ENCODE measurements at places on chromosomes 3 and 15.

- DNase-seq = no peak
Observed at GRCh38 chr15:75459581-75459980, 8.1 kb upstream of the SIN3A start.

DNA sequence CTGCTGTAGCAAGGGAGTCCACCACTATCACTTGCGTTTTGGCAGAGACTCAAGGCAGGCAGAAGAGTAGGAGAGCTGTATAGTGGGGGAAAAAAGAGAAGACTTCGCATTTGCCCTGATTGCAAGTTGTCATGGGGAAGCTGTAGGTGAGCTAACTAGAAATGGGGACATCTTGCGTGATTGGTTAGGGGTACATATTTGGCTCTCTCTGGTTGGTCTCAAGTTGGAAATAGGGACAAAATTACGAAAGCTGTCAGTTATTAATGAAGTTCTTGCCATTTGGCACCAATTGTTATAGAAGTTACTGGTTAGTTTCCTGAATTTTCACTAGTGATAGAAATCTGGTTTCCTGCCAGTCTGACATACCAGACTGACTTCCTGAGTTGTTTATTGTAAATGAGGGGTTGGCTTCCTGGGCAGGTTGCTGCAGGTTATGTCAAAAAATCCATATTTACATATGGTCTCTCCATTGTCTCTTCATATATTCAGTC, 8.2 kb upstream of the SENP7 start:
- DNase-seq = no peak

DNA sequence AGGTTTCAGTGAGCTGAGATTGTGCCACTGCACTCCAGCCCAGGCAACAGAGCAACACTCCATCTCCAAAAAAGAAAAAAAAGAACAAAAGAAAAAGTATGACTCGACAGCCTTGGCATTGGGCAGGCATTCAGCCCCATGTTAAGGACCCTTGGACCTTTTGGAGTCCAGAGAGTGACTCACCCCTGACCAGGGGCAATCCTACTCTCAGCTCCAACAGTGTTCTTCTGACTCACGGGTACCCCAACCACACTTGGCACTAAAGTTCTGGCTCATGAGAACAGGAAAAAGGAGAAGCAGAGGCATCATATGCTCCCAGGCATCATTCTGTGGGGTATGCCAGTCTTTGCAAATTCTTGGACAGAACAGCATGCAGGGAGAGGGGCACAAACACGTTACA, 252.4 kb upstream of the HES1 start:
- no peak for DNase-seq

DNA sequence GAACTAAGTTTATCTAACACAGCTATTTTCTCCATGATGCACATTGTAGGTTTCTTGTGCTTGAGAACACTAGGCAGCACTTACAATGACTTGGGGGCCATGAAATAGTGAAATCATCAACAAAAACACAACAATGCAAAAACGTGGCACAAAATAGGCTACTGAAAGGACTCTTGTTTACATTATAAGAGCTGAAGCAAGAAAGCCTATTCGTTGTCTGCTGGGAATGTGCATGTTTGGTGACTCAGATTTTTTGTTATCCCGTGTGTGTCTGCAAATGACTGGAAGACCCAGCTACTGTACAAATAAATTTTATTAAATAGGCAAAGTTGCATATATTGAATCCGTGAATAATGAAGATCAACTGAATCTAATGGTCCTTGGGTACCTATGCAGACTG, 85.0 kb downstream of the TCF12 start:
- DNase-seq = no peak

DNA sequence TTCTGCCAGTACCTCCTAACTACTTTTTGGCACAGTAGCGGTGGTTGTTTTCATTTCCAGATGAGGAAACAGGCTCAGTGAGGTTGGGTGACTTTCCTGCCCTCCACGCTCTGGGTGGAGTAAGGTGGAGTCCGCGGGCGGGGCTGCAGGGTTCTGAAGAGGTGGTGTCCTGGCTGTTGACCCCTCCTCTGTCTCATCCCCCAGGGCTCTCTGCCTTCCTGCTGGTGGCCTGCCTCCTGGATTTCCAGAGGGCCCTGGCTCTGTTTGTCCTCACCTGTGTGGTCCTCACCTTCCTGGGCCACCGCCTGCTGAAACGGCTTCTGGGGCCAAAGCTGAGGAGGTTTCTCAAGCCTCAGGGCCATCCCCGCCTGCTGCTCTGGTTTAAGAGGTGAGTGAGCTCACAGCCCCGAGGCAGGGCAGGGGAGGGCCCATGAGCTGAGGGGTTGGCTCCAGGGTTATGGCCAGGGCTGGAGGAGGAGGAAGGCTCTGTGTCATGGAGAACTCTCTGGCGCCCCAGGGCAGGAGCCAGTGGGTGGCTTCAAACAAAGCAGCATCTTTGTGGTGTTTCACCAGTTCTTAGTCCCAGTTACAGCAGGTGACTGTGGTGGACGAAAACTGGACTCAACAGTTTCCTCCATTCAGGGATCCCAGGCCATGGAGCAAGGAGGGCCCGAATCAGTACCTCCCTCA, 10.4 kb downstream of the SLC28A1 start:
- no peak for DNase-seq

DNA sequence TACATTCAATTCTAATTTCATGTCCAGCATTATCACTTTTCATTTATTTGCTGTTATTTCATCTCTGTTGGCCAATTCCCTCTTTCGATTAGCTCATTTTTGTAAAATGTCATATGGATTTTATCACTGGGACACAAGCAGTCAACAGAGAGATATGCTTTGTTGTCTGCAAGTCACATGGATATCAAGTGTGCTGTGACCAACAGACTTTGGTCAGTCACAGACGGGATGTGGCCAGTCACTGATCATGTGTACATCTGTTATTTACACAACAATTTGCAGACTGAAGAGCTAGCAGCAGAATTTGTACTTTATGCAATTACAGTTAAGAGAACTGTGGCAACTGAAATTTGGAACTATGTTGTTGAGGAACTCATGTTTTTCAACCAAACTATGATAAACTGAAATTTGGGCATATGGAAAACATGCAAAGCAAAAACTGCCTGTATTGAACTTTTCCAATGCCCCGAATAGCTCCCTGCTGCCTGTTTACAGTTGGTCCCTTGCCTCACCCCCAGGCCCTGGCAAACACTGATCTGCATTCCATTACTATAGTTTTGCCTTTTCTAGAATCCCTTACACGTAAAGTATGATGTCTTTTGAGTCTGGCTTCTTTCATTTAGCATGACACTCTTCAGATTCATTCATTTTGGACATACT, 104.4 kb downstream of the RPL22L1 start:
- DNase-seq = no peak

DNA sequence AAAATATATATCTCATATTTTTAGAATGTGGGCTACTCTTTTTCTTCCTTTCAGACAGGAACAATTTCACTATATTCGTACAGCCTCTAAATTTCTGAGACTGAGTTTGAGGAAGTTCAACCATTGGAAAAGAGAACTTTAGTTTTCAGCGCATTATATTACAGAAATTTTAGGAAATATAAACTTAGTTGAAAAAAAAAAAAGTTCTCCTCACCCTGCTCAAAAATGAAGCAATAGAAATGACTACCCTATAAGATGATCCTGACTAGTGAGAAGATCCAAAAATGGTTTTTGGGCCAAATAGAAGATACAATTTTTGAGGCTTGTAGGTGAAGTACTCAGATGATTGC, 139.6 kb downstream of the MCTP2 start:
- DNase-seq = no peak

GRCh38 chr15:87347806-87348515, 908.6 kb downstream of the NTRK3 start:
- no peak for DNase-seq

GRCh38 chr3:66998904-66999235, 763 bp downstream of the KBTBD8 start:
- DNase-seq = no peak

DNA sequence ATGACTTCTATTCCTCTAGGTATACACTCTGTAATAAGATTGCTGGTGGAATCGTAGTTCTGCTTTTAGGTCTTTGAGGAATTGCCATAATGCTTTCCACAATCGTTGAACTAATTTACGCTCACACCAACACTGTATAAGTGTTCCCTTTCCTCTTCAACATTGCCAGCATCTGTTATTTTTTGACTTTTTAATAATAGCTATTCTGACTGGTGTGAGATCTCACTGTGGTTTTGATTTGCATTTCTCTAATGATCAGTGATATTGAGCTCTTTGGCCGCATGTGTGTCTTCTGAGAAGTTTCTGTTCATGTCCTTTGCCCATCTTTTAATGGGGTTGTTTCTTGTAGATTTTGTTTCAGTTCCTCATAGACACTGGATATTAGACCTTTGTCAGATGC, 12.8 kb downstream of the NXPE3 start:
- no peak for DNase-seq

DNA sequence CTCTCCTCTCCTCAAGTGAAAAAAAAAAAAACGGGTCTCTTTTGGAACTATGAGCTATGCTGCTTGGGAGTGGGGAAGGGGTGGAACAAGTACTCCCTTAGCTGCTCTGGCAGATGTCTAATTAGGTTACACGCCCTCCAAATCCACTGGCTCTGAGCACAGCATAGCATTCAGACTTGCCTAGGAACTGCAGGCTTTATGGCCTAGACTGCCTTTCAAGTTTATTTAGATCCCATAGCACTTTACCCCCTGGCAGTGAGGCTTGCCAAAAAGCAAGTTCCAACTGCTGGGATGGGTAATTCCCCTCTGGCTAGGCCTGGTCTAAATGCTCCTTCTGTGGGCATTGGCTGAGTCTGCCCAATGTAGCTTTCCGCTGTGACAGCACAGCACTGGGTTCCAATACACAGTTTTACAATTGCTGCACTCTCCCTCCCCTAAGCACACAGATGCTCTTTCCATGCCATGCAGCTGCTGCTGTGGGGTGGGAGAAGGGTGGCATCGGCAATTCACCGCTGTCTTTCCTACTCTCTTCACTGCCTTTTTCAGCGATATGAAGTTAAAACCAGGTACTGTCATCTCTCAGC, 152.8 kb downstream of the KCNAB1 start:
- DNase-seq = no peak
